ENCODE measurements at places on chromosomes 13 and 19.

DNA sequence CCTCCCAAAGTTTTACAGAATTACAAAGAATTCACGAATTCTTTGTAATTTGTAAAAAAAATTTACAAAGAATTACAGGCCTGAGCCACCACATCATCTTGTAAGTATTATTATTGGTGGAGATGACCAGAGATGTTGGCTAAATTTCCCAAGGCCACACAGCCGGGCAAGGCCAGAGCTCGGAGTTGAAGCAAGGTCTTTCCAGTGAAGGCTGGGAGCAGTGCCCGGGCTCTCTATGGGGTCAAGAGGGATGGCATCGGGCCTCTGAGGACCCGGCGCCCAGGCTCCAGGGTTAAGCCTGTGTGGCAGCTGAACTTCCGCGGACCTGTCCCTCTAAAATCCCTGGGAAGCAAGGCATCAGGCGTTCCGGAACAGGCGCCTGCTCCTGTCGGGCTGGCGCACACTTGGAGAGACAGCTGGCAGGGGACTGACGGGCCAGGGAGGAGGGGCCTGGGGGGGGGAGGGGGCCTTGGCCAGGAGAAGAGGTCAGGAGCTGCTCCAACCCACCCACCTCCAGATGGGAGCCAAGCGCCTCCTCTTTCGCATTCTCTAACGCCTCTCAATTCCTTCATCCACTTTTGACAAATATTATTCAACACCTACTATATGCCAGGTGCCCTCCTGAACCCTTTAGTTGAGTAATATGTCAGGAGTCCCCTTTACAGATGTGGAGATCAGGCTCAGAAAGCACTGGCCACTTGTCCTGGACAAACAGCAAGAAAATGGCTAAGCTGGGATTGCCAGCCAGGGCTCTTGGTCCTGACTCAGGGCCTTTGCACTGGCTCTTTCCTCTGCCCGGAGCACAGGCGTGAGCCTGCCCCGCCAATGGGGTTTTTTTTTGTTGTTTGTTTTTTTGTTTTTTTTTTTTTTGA is 36.8 kb upstream of the SEMA6B start:
- peaks cover 9% of the 10 kb centered on the region for H3K27me3 ChIP-seq
- no peak overlapping the region for H3K4me3 ChIP-seq
- H3K27ac ChIP-seq, result no peak overlapping the region
- H3K4me1 ChIP-seq, result peaks cover 13% of the 10 kb centered on the region
- no peaks in the 10 kb centered on the region for H3K36me3 ChIP-seq

DNA sequence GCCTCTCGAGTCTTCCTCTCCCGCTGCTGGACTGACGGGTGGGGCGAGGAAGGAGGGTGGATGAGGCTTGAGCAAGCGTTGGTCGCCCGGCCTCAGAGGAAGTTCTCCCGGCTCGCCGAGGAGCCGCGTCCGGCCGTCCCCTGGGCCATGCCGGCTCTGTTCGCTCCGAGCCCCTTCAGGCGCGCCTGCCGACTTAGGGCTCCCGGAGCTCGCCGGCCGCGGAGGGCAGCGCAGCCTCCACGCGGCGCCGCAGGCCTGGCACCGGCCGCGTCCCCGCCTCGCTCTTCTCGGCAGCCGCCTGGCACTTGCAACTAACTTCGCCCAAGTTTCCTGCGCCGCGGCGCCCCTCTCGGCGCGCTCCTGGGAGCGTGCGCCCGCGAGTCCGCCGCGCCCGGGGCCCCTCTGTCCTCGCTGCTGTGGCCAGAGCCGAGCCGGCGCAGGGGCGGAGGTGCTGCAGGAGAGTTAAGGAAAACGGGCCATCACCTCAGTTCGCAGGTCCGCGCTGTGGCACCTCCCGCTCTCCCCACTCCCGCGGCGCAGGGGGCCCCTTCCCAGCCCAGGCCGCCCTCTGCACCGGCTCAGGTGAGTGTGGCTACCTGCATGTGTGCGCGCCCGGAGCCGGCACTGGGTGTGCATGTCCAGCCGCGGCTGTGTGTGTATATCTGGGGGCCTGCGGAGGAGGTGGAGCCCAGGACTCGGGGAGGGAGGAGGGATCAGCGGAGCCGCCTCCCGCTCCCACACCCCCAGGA is 641 bp upstream of the SOX21 start:
- H3K4me1 ChIP-seq, result peaks cover 9% of the 10 kb centered on the region
- H3K27me3 ChIP-seq, result peaks cover 31% of the 10 kb centered on the region
- H3K36me3 ChIP-seq, result no peaks in the 10 kb centered on the region
- H3K4me3 ChIP-seq, result no peak overlapping the region

DNA sequence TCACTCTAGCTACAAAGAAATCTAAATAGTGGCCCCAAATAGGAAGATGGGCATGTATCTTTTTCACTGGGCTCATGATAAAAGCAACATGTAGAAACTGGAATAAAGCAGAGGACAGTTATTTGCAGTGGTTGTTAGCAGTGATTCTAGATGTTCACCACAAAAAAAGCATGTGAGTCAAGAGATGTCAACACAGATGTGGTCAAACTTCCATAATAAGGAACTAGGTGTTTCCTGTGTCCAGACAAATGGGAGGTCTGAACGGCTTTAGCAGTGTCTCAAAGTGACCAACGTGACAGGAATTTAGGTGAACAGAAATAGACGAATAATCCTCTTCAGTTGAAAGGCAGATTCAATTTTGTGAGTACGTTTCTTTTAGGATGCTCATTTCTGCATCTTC is 162.7 kb downstream of the TBC1D4 start:
- no peaks in the 10 kb centered on the region for H3K27me3 ChIP-seq
- H3K36me3 ChIP-seq, result no peaks in the 10 kb centered on the region
- H3K4me3 ChIP-seq, result no peak overlapping the region

- H3K4me3 ChIP-seq, result no peak overlapping the region
- peaks cover 11% of the 10 kb centered on the region for H3K4me1 ChIP-seq
- no peak overlapping the region for H3K27ac ChIP-seq
- DNase-seq, result no peak
- peaks cover 5% of the 10 kb centered on the region for H3K27me3 ChIP-seq
Measured at GRCh38 chr13:25295228-25295627, 6.2 kb upstream of the NUP58 start.

- DNase-seq, result no peak
- no peaks in the 10 kb centered on the region for H3K36me3 ChIP-seq
- no peak overlapping the region for H3K27ac ChIP-seq
- H3K27me3 ChIP-seq, result no peaks in the 10 kb centered on the region
Measured at GRCh38 chr13:88022431-88023208, 351.4 kb downstream of the SLITRK5 start.

DNA sequence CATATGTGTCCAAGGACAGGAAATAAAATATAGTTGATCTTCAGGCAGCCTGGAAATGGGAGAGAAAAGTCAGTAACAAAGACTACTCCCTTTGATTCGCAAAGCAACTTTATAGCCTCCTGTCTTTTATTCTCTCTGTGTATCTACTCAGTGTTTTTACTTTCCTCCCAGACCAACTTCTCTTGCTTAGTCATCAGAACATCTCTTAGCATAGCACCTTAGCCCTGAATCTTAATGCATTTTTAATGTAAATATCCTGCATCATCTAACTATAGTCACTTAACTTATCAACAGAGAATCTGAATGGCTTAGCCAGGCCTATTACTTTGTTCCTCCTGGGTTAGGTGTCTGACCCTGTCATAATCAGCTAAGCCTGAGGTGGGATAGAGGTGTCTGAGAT is 238.2 kb downstream of the MAB21L1 start:
- no peaks in the 10 kb centered on the region for H3K36me3 ChIP-seq
- H3K27ac ChIP-seq, result no peak overlapping the region
- no peaks in the 10 kb centered on the region for H3K4me1 ChIP-seq
- no peak for DNase-seq
- H3K27me3 ChIP-seq, result no peaks in the 10 kb centered on the region
- H3K4me3 ChIP-seq, result no peak overlapping the region

DNA sequence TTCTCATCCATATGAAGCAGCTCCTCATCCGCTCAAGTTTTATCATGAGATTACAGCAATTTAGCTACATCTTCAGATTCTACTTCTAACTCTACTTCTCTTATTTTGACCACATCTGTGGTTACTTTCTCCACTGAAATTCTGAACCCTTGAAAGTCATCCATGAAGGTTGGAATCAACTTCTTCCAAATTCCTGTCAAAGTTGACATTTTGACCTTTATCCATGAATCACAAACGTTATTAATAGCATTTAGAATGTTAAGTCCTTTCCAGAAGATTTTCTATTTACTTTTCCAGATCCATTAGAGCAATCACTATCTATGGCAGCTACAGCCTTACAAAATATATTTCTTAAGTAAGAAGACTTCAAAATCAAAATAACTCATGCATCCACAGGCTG is 421.7 kb upstream of the GPC6 start:
- no peaks in the 10 kb centered on the region for H3K27me3 ChIP-seq
- no peak overlapping the region for H3K4me3 ChIP-seq
- no peaks in the 10 kb centered on the region for H3K36me3 ChIP-seq
- H3K27ac ChIP-seq, result no peak overlapping the region
- DNase-seq, result no peak

DNA sequence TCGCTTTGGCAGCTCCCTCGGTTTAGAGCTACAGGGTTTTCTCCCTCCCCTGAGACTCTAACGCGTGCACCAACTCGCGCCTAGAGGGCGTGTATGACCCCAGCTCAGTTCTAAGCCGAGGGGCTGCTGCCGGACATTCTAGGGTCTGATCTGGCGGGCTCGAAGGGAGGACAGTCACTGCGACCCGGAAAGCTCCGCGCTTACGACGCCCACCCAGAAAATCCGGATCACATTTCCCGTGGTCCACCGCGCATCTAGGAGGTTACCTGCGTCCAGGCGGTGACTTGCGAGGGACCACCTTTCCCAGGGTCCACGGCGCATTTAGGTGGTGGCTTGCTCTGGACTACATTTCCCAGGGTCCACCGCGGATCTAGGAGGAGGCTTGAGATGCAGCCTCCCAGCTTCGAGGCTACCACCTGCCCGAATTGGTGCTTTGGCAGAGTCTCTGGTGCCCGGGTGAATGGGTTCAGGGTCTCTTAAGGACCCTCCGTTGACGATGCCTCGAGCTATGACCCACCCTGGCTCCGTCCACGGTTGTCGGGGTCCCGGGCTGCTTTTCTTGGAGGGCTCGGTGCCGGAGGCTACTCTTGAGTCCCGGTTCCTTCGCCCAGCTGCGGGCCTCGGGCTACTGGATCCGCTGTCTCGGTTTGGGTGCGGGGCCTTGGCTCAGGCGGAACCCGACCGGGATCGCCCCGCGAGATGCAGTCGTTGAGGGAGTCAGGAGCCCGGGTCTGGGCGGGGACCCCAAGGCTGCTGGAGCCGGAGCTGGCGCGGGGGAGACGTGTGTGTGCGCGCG is 30.5 kb downstream of the ZNF146 start:
- H3K27ac ChIP-seq, result no peak overlapping the region
- DNase-seq, result no peak
- H3K4me1 ChIP-seq, result no peaks in the 10 kb centered on the region
- H3K36me3 ChIP-seq, result no peaks in the 10 kb centered on the region

DNA sequence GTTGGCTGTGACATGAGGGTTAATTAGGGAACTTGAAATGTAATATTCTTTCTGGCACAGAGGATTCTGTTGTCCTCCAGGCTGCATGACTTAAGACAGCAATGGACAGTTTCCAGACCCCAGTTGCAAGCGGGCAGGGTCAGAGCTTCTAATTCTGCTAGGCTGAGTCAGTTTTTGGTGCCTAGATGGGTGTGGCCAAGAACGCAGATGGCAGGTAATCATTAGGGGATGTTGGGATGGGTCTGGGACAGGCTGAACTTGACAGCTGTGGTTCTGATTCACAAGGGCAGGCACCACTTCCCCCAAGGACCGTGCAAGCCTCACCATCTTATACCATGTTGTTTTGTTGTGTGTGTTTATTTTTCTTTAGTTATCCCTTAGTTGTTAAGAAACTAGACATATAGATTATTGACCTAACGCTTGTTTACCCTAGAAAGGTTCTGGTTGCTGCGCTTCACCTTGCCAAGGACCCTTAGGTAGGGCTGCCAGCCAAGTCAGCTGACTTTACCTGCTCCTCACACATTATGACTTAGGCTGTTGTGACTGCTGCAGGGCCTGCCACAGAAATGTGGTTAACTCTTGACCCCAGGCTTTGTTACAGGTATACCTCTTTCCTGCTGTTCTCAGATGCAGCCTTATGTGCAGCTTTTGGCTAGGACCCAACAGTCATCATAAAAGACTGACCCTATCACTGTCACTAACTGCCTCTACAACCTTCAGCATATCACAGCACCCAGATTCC is 117.7 kb upstream of the KLF12 start:
- H3K36me3 ChIP-seq, result no peaks in the 10 kb centered on the region
- peaks cover 96% of the 10 kb centered on the region for H3K4me1 ChIP-seq
- DNase-seq, result no peak
- no peaks in the 10 kb centered on the region for H3K27me3 ChIP-seq
- no peak overlapping the region for H3K4me3 ChIP-seq

DNA sequence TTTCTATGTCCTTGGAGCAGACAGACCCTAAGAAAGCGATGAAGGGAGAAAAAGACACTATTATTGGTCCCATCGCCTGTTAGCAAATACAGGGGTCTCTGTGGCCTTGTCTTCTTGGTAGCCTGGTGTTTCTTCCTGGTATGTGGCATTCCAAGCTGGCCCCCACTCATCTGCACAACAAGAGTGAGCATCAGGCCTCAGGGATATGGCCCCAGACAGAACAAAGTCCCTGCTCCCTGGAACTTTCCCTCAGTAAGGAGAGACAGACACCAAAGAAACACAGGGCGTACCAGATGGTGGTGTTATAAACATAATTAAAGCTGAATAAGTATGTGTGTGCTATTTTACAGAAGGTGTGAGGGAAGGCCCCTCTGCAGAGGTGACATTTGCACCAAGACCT is 48.2 kb upstream of the KPNA3 start:
- no peak overlapping the region for H3K27ac ChIP-seq
- no peaks in the 10 kb centered on the region for H3K36me3 ChIP-seq
- no peak overlapping the region for H3K4me3 ChIP-seq
- H3K27me3 ChIP-seq, result no peaks in the 10 kb centered on the region
- no peaks in the 10 kb centered on the region for H3K4me1 ChIP-seq

GRCh38 chr19:41249707-41250423 is 14.3 kb upstream of the HNRNPUL1 start:
- no peak for DNase-seq
- H3K27ac ChIP-seq, result no peak overlapping the region
- no peak overlapping the region for H3K4me3 ChIP-seq
- no peaks in the 10 kb centered on the region for H3K4me1 ChIP-seq
- H3K27me3 ChIP-seq, result no peaks in the 10 kb centered on the region

- no peak overlapping the region for H3K4me3 ChIP-seq
- no peak for DNase-seq
- no peaks in the 10 kb centered on the region for H3K4me1 ChIP-seq
- H3K27ac ChIP-seq, result no peak overlapping the region
- H3K27me3 ChIP-seq, result no peaks in the 10 kb centered on the region
Measured at GRCh38 chr13:37681281-37682032, 82.9 kb upstream of the POSTN start.

DNA sequence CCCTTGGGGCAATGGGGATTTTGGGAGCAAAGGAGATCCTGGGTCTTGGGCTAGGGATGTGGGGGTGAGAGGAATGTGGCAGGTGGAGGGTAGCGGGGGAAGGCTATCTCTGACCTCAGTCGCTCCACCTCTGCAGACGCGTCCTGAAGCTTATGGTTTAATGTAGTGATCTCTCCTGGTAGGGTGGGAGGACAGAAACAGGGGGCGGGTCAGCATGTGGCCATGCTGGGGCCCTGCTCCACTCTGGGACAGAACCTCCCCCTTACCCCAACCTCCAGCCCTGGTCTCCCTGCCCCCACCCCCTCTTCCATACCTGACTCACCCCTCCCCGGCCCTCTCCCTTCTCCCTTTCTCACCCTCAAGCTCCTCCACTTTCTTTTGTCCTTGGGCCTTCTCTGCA is 1.4 kb downstream of the BST2 start:
- H3K27me3 ChIP-seq, result no peaks in the 10 kb centered on the region
- H3K27ac ChIP-seq, result peak overlapping the region; percentile 88
- DNase-seq, result no peak

Data from CD4-positive, alpha-beta memory T cell (primary cell).